ENCODE measurements at places on chromosomes 7 and 10. TPM values are rescaled to one million over a fixed set of nuclear protein-coding genes. Genes with fewer than 3 reads are reported as not detected.

SLC18A2 gene
- 0.09 TPM for total RNA-seq

NACAD gene
- 0.02 TPM for total RNA-seq

SAP25 gene
- 21.4 TPM for total RNA-seq

RELN gene
- total RNA-seq = not detected

SEMA3C gene
- total RNA-seq = not detected

RNF133 gene
- total RNA-seq = not detected

All from T-helper 2 cell treated with Interferon-gamma antibody and Interleukin-4, amounts not matched to agents 100 ng/mL and 5 ng/mL, for 36 hours (primary cell).